ENCODE measurements at places on chromosomes 12 and 14.
A peak's percentile ranks its signal among the peaks of the same experiment; 100 is the strongest.

DNA sequence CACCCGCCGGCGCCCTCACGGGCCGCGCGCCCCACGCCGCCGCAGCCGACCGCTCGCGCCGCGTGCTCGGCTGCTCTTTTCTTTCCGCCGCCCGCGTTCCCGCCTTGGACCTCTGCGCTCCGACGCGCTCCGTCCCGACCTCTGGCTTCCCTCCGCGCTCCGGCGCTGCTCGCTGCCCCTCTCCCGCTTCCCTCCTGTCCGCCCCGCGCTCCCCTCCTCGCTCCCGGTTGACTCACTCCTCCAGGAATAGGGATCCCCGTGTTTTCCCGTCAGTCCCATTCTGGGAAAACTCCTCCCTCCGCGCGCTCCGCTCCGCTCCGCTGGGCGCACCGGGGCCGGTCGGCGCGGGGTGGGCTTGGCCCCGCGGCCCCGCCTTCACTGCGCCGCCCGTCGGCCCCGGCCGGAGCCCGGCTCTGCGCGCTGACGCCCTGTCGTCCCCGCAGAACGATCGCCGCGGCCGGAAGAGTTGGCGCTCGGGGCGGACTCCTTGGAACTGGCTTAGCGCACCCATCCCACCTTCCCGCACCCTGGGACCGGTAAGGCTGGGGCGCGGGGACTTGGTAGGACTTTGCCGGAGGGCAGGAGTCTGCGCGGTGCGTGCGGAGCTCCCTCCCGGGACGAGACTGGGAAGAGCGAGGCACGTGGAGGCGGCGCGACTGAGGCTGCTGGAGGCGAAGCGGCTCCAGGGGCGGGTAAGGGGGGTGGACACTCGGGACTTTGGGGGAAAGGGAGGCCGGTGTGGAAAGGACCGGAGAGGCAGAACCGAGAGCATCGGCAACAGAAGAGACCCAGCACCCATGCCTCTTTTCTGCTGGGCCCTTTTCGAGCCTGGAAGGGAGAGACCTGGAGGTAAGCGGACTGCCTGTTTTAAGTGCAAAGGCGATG, 550 bp downstream of the TEAD4 start:
- peak; percentile 36 for DNase-seq

- DNase-seq: no peak
Measured at GRCh38 chr12:12263909-12264308, 2.9 kb downstream of the LRP6 start.

DNA sequence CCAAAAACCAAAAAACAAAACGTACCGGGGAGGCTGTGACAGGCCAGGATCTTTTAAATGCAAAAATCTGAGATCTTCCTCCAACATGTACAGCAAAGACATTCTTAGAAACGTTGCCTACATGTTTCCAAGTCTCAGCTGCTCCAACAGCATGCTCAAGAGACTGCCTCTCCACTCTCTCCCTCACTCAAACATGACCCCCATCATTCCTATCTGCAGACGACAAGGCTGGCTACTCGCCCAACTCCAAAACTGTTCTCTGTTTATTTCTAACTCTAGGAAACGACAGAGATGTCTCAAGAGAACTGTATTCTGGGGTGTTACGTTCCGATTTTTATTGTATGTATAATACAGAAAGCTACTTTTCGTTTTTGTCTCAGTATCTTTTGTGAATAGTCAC, 57.5 kb upstream of the TMCC3 start:
- no peak for DNase-seq

DNA sequence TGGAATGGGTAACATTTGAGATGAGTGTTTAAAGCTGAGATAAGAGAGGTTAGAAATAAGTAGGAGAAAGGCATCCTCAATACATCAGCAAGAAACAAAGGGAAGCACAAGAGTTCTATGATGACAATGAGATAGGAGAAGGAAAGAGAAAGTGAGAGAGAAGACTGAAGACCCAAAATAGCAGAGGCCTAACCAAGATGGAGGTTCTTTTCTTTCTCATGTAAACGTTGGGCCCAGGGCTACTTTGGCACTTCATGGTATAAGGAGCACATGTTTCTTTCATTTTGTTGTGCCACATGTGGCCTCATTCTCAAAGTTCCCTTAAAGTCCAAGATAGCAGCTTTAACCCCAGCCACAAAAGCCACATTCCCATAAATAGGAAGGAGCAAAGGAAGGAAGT, 120.5 kb upstream of the RMST start:
- no peak for DNase-seq

- DNase-seq: peak; percentile 39
Measured at GRCh38 chr12:9813821-9814798, 13.2 kb upstream of the KLRF1 start.

GRCh38 chr12:103282124-103282523, 213.6 kb downstream of the C12orf42 start:
- DNase-seq: no peak

GRCh38 chr12:1907652-1908611, 10.5 kb downstream of the CACNA2D4 start:
- DNase-seq: no peak

- DNase-seq: no peak
Measured at GRCh38 chr12:112885236-112885635, 21.5 kb upstream of the OAS1 start.

- no peak for DNase-seq
Measured at GRCh38 chr14:75280831-75281653, 2.4 kb downstream of the FOS start.

GRCh38 chr12:81644503-81644902, 114.6 kb downstream of the PPFIA2 start:
- DNase-seq: peak; percentile 60

DNA sequence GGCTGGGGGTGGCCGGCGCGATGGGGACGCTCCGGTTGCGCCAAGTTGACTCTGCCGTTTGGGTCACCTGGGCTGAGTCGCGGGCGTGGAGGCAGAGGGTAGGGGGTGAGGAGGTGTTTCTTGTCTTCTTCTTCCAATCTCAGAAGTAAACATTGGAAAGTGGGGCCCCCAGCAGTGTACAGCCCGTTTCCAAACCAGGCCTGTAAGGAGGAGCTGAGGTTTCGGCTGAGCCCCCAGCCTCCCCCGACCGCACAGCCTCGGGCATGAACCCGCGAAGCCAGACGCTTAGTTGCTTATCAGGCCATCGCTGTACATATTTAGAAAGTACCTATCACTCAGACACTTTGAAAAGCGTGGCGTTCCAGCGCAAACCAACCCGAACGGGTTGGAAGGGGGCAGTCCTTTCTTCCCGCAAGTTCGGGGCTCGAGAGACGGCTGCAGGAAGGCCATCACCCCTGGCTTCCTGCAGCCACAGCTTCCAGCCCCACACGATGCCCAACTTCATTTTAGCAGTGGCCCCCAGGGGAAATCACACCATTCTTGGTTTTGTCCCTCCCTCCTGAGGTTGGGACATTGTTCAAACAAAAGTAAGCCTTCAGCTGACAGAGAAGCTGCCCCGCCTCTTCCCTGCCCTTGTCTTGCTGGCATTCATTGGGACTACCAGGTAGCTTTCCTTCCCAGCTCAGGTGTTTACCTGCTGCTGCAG, 164.1 kb downstream of the ZFP36L1 start:
- DNase-seq: no peak

DNA sequence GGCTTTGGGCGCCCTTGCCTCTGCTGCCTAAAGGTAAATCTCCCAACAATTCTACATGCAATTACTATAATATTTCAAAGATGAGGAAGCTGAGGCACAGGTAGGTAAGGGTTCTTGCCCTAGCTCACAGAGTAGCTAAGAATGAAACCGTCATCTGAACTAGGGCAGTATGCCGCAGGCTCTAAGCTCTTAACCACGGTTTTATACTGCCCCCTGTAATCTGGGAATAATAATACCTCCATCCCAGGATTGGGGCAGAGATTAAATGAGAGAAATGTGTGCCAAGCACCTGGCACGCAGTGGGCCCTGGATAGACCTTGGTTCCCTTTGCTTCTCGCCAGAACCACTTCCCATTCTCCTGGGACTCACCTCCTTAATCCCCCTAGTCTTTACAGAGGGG, 1.5 kb upstream of the HRK start:
- peak; percentile 31 for DNase-seq

GRCh38 chr12:124170760-124171159, 124.1 kb upstream of the RFLNA start:
- DNase-seq: no peak

DNA sequence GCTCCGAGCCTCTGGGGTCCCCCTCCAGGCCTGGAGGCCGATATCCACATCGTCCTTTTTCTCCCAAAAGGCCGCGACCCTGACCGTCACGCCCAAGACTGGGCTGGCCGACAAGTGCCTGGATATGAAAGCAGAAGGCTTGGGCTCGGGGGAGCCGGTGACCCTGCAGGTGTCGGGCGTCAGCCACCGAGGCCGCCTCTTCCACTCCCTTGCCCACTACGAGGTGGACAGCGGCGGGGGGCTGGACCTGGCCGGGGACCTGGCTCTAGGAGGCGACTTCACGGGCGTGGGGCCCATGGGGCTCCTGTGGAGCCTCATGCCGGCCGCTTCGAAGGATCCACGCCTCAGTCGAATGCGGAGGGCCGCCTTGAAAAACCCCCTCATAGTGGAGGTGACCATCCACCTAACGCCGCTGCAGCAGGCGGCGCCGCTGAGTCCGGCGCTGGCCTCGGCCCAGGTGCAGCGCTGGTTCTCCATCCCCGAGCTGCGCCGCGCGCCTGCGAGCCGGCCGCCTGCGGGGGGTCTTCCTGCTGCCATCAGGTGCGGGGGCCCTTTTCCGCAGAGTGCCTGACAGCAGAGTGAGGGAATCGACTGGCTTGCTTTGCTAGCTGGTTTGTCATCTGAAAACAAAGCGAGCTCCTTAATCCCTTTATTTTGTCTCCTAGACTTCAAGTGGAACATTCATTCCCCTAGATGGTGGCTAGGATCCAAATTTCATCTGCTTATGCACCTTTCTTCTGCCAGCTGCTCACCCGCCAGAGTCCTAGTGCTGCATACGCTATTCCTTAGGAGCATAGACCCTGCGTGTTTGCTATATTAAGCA, 10.6 kb upstream of the DNAL1 start:
- no peak for DNase-seq

- no peak for DNase-seq
Measured at GRCh38 chr14:75442642-75443041, 14.8 kb downstream of the JDP2 start.

DNA sequence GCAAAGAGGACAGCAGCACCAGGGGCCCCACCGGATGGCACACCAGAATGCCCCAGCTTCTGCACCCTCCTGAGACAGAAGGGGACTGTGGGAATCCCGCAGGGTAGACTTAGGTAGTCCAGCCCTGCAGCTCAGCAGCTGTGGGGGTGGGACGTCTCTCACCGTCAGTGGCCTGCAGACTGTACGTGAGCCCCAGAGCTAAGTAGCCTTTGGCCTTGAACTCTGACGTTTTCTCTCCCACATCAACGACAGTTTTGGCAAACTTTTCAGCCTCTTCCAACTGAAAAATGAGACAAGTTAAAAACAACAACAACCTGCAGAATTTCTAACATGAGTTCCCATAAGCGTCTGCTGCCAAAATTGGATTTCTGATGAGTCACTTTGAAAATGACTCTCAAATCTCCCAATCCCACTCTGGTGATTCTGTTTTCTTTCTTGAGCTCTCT, 161.4 kb downstream of the TTC7B start:
- DNase-seq: no peak

DNA sequence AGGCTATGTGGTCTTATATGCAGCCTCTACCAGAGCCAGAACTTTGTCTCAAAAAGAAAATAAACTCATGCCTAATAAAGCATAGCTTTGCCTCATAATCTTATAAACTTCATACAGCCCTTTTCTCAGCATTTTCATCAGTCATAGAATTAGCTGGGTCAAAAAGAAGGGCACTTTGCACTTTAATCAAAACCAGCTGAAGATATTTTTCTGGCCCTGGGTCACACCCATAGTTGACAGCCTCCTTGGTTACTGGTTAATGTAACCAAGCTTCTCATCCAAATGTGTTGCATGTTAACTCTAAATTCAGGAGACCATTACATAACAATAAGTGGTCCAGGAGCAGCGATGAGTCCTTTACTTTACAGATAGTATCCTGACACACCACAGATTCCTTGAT, 558.2 kb downstream of the FLRT2 start:
- DNase-seq: no peak

DNA sequence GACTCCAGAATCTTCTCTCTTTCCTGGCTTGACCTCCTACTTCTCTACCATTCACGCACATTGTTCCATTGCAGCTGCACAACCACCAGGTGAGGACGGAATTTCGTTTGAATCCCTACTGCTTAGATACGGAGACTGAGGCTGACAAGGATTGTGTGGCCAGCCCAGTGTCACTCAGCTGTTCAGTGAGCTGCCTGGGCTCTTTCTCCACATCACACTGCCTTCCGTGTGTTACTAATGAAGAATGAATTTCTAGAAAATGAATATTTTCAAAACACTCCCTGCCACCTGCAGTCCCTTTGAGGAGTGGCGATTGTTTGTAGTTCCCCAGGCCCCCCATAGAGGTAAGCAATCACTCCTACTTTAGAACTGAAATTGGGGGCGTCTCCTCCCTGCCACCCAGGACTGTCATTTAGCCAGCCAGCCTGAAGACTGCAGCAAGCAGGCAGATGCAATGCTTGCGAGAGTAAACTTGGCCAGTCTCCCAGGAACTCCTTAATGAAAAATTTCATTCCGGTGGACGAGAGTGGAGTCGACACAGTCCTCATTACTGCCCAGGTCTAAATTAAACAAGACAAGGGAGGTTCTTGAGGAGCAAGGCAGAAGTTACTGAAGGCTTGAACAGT, 239.7 kb downstream of the SLC41A2 start:
- peak; percentile 30 for DNase-seq

- DNase-seq: no peak
Measured at GRCh38 chr14:52266782-52267181, 716 bp upstream of the PTGDR start.

- DNase-seq: no peak
Measured at GRCh38 chr12:59115526-59115925, 195.2 kb upstream of the LRIG3 start.

GRCh38 chr12:76384560-76384959, 36.3 kb upstream of the BBS10 start:
- DNase-seq: no peak

GRCh38 chr14:53526200-53526599, 373.1 kb upstream of the DDHD1 start:
- DNase-seq: no peak

- peak; percentile 59 for DNase-seq
Measured at GRCh38 chr12:47837190-47838171, 17.8 kb upstream of the HDAC7 start.

DNA sequence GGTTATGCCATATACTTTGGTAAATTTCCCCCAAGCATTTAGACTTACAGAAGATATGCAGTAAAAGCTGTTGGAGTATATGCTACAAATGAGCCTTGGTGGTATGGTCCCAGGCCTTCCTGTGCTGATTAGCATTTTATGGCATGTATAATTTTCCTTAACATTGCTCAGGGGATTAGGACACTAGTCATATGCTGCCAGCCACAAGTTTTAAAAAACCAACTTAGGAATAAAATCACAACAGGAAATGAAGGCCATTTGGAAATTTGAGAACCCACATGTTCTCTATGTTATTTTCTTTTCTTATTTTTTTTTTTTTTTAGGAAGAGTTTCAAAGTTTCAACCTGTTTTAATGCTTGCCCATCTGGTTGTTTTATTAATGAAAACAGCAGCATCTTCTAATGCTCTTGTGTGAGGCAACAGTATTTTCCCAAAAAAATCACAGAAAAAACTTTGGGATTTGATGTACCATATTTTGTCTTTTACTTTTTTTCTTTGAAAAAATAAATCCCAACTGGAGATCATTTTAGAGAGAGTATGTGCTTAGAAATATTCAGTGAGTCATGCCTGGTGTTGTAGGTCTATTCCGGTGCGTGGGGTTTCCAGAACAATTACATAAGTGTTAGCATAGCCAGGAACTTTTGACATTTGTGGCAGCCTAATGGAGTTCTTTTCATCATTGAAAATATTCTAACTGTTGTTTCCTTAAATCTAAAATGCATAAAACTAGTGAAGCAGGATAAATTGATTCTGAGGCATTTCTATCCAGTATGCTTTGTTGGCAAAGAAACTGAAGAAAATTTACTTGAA, 21.7 kb upstream of the DUSP6 start:
- no peak for DNase-seq

- peak; percentile 33 for DNase-seq
Measured at GRCh38 chr14:91152499-91152898, 38.6 kb downstream of the DGLUCY start.
